ENCODE measurements at places on chromosomes 4 and X.

GRCh38 chr4:39106011-39106410, 44.0 kb downstream of the KLHL5 start:
- DNase-seq = no peak

DNA sequence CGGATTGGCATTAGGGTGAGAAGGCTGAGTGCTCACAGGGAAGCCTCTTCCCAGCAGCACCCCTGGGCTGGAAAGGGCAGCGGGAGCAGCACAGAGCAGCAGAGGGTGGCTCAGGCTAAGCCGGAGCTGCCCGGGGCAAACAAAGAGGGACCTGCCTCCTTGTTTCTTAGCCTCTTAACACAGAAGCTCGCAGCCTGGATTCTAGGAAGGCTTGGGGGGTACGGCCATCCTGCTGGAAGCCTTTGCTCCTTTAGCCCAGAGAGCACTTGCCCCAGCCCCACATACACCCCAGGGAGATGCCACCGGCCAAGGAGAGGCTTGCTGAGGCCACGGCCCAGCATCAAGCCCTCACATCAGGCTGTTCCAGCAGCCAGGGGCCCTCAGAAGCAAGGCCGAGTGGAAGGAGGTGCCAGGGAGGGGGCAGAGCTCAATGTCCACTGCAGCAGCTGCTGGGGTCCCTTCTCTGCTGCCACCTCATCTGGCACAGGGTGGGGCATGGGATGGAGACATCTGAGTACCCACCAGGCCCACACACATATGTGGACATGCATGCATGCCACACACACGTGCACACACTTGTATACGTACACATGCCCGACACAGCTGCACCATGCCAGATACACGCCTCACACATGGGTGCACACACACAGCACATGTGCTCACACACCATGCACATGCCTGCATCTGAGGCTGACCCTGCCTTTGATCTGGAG, 20.3 kb upstream of the SPON2 start:
- DNase-seq = no peak

DNA sequence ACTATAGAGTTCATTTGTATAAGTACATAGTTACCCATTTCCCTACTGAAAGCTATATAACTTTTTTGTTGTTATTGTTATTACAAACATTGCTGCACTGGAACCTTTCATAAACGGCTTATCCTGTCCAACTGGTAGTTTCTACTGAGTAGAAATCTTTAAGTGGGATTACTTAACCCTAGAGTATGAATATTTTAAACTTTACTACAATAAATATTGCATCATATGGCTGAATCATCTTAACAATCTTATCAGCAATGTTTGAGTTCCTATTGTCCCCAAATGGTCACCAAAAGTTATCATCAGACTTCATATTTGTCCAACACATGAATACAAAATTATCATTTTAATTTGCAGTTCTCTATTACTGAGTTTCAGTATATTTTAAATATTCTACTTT, 40.5 kb downstream of the LCORL start:
- DNase-seq = no peak

GRCh38 chr4:81348778-81349094, 123.0 kb downstream of the RASGEF1B start:
- no peak for DNase-seq

DNA sequence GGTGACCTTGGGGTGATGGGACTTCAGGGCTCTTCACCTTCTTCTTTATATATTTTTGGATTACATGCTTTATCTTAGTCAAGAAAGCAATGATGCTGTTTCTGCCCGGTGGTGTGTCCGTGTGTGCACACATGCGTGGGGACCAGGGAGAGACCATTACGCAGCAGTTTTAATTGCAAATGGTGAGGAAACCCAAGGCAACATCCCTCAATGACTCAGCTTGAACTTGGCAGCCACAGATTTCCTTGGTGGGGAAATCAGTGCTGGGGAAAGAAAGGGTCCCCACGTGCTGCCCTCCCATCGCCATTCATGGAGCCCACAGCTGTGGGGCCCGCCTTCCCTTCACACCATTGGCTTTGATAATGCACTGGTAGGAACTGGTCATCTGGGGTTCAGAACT, 46.2 kb upstream of the C4orf50 start:
- DNase-seq = no peak

DNA sequence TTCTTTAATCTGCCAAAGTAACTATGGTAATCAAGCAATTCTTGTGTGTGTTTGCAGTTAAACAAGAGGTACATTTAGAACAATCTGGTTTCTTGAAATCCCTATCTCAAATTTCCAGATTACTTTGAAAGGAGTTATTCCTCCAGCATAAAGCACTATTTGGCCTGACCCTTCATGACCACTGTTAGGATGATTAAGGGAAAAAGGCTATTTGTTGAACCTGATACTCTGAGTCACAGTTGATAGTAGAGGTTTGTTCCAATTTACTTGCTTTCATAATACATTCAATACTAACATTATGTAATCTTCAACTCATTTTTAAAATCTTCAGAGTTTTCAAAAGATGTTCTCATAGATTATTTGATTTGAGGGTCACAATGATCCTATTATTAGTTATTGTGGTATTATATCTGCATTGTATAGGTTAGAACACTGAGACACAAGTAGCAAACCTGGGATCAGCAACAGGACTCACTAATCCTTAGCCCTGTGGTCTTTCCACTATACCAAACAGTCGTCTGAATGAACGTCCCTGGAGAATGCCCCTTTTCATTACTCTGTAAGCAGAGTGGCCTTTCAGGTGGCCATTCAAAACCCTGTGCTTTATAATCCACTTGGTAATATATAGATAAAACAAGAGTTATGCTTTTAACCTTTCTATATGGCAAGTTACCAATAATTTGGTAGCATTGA, 8.1 kb upstream of the NDST4 start:
- DNase-seq = no peak

- DNase-seq = no peak
Measured at GRCh38 chrX:153468008-153468580, 2.3 kb downstream of the HAUS7 start.

- DNase-seq = peak; percentile 31
Measured at GRCh38 chr4:25128671-25129070, 31.6 kb downstream of the SEPSECS start.

- DNase-seq = no peak
Measured at GRCh38 chr4:100257567-100257966, 67.3 kb upstream of the DDIT4L start.

DNA sequence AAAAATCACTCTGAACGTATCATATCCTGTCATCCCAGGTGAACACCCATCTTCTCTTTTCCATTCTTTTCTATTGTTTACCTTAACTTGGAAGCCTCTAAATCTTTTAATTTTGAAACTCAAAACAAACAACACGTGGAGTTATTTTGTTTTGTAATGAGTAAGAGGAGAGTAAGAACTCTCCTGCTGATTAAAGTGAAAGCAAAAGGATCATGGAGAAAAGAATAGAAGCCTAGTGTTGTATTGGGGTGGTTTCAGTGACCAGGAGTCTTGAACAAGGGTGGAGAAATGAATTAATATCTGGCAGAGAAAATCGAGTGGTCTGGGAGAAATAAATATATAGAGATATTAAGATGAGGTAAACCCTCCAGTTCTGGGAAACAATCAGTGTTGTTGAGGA, 237.4 kb upstream of the UGT8 start:
- no peak for DNase-seq

- DNase-seq = no peak
Measured at GRCh38 chr4:3730422-3731190, 35.6 kb upstream of the ADRA2C start.
